ENCODE measurements at places on chromosomes 3 and 15. TPM values are rescaled to one million over a fixed set of nuclear protein-coding genes. Genes with fewer than 3 reads are reported as not detected.

OIP5 gene
- 16.1 TPM for total RNA-seq

SAXO2 gene
- total RNA-seq, result not detected

ZNF80 gene
- 0.74 TPM for total RNA-seq

KLHL40 gene
- total RNA-seq, result not detected

RPS27L gene
- total RNA-seq, result 164 TPM

MORC1 gene
- not detected for total RNA-seq

CDC25A gene
- 39.1 TPM for total RNA-seq

- no peaks in the 10 kb centered on the region for H3K4me1 ChIP-seq
- no peak overlapping the region for H3K4me3 ChIP-seq
- DNase-seq, result no peak
- no peaks in the 10 kb centered on the region for H3K36me3 ChIP-seq
- H3K27ac ChIP-seq, result no peak overlapping the region
Measured at GRCh38 chr15:47688573-47689086, 28.7 kb upstream of the SEMA6D start.

GRCh38 chr15:98958918-98959639 lies 48.5 kb downstream of the PGPEP1L start:
- H3K4me3 ChIP-seq, result no peak overlapping the region
- no peaks in the 10 kb centered on the region for H3K27me3 ChIP-seq
- DNase-seq, result no peak
- no peak overlapping the region for H3K27ac ChIP-seq
- no peaks in the 10 kb centered on the region for H3K4me1 ChIP-seq

DNA sequence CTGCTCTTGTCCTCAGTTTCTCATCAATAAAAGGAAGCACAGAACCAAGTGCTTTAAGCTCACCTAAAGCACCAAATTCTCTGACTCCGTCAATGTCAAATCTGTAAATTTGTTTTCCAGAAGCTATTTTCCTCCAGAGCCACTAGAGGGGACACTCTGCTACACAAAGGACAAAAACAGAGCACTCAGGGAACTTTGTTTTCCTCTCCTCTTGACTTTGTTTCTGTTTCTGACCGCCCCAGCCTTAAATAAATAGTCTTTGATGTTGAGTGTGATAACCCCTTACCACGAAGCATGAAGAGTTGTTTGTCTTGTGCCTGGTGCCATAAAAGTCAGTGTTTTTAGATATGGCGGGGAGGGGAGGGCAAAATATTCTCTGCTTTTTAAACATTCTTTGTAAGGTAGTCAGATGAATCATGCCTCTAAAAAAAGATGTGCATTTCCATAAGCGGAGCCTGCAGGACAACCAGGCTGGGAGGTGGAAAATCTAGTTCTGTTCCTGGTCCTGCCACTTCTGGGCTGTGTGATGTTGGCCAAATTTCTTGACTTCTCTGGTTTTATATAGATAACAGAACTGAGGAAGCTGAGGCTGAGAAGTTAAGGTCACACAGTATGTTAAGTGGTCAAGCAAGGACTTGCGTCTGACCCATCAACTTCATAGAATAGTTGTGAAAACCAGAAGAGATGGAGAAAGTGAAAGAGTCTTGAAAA lies 7.3 kb upstream of the ZBTB38 start:
- no peak overlapping the region for H3K27ac ChIP-seq
- H3K27me3 ChIP-seq, result peaks cover 4% of the 10 kb centered on the region
- H3K4me3 ChIP-seq, result no peak overlapping the region
- no peak for DNase-seq

- DNase-seq, result no peak
- no peak overlapping the region for H3K27ac ChIP-seq
- no peaks in the 10 kb centered on the region for H3K4me1 ChIP-seq
- no peaks in the 10 kb centered on the region for H3K27me3 ChIP-seq
Measured at GRCh38 chr3:115448851-115449250, 174.5 kb upstream of the GAP43 start.

GRCh38 chr3:10315771-10316344 lies 5.1 kb downstream of the SEC13 start:
- DNase-seq, result no peak
- no peak overlapping the region for H3K27ac ChIP-seq
- H3K4me1 ChIP-seq, result peaks cover 10% of the 10 kb centered on the region
- peaks cover 72% of the 10 kb centered on the region for H3K36me3 ChIP-seq
- H3K27me3 ChIP-seq, result no peaks in the 10 kb centered on the region

- no peaks in the 10 kb centered on the region for H3K4me1 ChIP-seq
- no peak overlapping the region for H3K4me3 ChIP-seq
- H3K27ac ChIP-seq, result no peak overlapping the region
- H3K36me3 ChIP-seq, result no peaks in the 10 kb centered on the region
- no peaks in the 10 kb centered on the region for H3K27me3 ChIP-seq
Measured at GRCh38 chr3:79367066-79367465, 400.7 kb downstream of the ROBO1 start.

- H3K27ac ChIP-seq, result no peak overlapping the region
- peaks cover 2% of the 10 kb centered on the region for H3K27me3 ChIP-seq
- no peaks in the 10 kb centered on the region for H3K4me1 ChIP-seq
- no peaks in the 10 kb centered on the region for H3K36me3 ChIP-seq
- H3K4me3 ChIP-seq, result no peak overlapping the region
- no peak for DNase-seq
Measured at GRCh38 chr3:108998436-108998835, 44.8 kb upstream of the GUCA1C start.

- H3K27ac ChIP-seq, result no peak overlapping the region
- DNase-seq, result no peak
- no peak overlapping the region for H3K4me3 ChIP-seq
- H3K36me3 ChIP-seq, result peaks cover 52% of the 10 kb centered on the region
Measured at GRCh38 chr3:17014284-17014683, 129.5 kb downstream of the PLCL2 start.

DNA sequence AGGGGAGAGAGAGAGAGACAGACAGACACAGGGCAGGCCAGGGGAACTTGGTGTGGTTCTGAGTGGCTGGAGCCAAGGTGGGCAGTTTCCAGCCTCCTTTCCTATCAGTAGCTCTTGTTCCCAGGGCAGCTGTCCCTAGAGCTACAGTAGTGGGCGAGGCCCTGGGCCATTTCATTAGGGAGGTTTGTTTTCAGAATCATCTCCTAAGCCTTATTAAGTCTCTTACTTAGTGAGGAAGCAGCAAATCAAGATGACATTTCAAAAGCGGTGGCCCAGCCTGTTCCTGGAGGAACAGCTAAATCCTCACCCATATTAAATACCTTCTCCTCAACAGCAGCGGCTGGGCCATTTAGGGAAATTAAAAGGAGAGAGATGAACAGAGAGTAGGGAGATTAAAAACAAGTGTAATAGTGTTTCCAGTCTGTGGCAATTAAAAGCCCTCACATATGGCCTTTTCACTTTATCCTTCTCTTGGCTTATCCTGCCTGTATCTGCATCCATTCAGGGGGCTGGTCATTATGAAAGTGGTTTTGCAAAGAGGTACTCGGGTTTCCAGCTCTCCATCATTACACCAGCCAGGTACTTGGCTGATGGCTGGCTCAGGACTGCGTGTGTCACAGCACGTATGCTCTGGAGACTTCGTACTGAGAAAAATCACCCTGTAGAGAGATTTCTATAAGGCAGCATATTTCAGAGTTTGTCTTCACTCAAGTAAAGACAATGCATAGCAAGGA lies 91.9 kb upstream of the PRR23C start:
- H3K4me3 ChIP-seq, result no peak overlapping the region
- H3K4me1 ChIP-seq, result no peaks in the 10 kb centered on the region
- H3K27me3 ChIP-seq, result peaks cover 2% of the 10 kb centered on the region

DNA sequence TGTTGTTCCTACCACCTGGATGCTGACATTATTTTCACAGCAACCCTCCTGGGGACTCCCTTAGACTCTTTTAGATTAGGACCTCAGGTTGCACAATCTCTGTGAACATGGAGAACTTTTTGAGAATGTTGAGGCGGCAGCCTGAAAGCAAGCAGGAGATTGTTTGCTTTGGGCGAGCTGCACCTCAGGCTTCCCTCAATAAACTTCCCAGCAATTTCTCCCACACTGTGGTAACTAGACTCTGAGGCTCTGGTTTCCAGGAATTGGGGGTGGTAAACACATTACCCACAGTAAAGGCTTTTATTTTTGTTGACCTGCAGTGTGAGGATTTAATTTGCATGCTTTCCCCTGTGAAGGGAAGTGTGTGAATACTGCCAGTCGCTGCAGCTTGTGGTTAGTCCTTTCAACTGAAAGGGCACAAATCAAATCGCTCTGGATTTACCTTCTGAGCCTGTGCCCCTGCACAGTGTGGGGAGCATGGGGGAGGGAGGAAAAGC lies 35.2 kb upstream of the SIAH2 start:
- no peaks in the 10 kb centered on the region for H3K36me3 ChIP-seq
- H3K27me3 ChIP-seq, result peaks cover 22% of the 10 kb centered on the region
- no peak for DNase-seq
- H3K4me1 ChIP-seq, result peaks cover 10% of the 10 kb centered on the region
- no peak overlapping the region for H3K4me3 ChIP-seq

DNA sequence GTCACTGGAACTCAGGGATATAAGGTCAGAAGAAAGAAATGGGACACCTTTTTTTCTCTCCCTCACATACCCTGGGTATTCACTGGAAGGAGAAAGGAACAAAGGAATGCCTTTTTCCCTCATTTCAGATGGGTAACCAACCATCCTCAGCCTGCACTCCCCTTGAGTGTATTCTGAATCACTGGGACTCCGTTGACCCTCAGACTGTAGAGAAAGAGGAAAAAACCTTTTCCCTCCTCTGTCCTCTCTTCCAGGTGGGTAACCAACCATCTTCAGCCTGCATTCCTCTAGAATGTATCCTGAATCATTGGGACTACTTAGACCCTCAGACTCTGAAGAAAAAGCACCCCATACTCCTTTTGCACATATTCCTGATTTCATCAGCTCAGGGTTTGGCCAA lies 11.4 kb downstream of the PRR20G start:
- H3K27me3 ChIP-seq, result no peaks in the 10 kb centered on the region
- no peaks in the 10 kb centered on the region for H3K4me1 ChIP-seq
- no peak overlapping the region for H3K27ac ChIP-seq
- H3K4me3 ChIP-seq, result no peak overlapping the region
- H3K36me3 ChIP-seq, result no peaks in the 10 kb centered on the region

DNA sequence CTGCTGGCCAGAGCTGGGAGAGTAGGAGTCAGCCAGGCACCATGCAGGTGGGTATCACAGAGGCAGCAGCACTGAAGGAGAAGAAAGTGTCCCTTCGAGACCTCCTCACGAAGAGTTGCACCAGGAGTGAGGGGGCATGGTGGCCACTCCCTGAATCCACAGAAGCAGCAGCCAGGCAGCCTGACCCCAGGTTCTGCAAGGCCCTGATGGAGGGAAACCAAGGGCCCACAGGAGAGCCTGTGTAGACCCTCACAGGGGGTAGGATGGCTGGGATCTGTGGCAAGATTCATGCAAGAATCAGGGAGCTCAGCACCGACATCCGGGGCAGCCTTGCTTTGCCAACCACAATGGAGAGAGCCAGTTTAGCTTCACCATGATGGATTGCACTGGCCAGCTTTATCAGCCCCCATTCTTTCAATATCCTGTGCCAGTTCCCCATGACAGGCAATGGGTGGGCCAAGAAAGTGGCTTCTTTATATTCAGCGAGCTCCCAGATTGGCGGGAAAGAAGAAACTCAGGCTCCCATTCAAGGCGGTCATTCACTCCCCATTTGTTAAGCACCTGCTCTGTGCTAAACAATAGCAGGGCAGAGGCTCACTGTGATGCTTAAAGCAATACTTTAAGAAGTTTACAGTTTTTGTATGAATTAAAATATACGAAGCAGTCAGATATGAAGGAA lies 33.5 kb upstream of the TBC1D21 start:
- H3K27ac ChIP-seq, result no peak overlapping the region
- no peaks in the 10 kb centered on the region for H3K36me3 ChIP-seq
- no peak for DNase-seq
- no peaks in the 10 kb centered on the region for H3K4me1 ChIP-seq
- no peak overlapping the region for H3K4me3 ChIP-seq

DNA sequence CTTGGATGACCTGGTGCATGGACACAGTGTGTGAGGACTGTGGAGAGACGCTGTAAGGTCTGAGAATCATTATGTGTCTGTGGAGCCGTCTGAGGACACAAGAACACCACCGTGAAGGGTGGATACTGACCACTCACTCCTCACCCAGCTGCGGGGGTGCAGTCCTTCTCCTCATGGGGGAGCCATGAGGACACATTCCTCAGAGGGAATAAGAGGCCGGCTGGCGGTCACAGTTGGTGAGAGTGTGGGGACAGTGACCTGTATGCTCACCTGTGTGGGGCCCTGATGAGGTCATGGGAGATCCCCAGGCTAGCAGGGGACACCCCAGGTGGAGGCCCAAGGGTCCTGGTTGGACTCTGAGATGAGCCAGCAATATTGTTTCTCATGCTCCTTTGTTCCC lies 2.5 kb upstream of the TRPM1 start:
- H3K27ac ChIP-seq, result no peak overlapping the region
- no peaks in the 10 kb centered on the region for H3K4me1 ChIP-seq
- no peaks in the 10 kb centered on the region for H3K36me3 ChIP-seq
- DNase-seq, result no peak
- H3K4me3 ChIP-seq, result no peak overlapping the region

GRCh38 chr3:169627073-169627472 lies 36.4 kb downstream of the MECOM start:
- DNase-seq, result no peak
- H3K4me1 ChIP-seq, result no peaks in the 10 kb centered on the region
- no peak overlapping the region for H3K27ac ChIP-seq

- DNase-seq, result no peak
- H3K36me3 ChIP-seq, result peaks cover 5% of the 10 kb centered on the region
- H3K27ac ChIP-seq, result peak overlapping the region; percentile 71
- peaks cover 36% of the 10 kb centered on the region for H3K4me1 ChIP-seq
- no peak overlapping the region for H3K4me3 ChIP-seq
Measured at GRCh38 chr3:72635551-72635950, 212.7 kb downstream of the SHQ1 start.

GRCh38 chr15:39564972-39565665 lies 15.8 kb upstream of the THBS1 start:
- no peaks in the 10 kb centered on the region for H3K36me3 ChIP-seq
- H3K27me3 ChIP-seq, result peaks cover 21% of the 10 kb centered on the region
- no peak overlapping the region for H3K27ac ChIP-seq

Measured in activated T-helper 2 cell treated with anti-CD3 and anti-CD28 coated beads, Interferon-gamma antibody, Interleukin-2, Interleukin-4, amounts not matched to agents 10 μg/mL and 5 μg/mL and 100 μg/mL, durations not matched to agents 14 hours and 24 hours and 36 hours (primary cell).